Bronchial epithelial cell (primary cell): ENCODE measurements at places on chromosomes 1 and 21. TPM values are rescaled to one million over a fixed set of nuclear protein-coding genes. Genes with fewer than 3 reads are reported as not detected.

DNA sequence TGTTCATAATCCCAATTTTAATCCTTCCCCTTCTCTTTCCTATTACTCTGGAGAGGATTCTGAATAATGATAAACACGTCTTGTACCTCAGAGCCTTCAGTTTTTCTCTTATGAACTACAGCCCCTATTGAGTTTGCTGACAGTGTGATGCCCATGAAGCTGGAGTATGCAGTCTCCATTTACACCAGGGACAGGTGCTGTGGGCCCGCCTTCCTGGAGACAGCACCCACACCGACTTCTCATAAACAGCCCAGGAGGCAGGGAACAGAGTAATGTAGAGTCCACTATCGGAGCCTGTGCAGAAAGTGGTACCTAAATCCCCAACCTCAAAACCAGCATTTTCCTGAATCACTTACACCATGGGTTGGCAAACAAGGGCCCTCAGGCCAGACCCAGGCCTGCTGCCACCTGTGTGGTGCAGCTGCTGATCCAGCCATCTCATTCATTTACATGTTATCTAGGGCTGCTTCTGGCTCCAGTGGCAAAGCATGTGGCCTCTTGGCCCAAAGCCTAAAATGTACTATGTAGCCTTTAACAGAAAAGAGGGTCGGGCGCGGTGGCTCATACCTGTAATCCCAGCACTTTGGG, 95.1 kb upstream of the KRTAP19-8 start:
- DNase-seq: no peak

- DNase-seq: no peak
Observed at GRCh38 chr1:82994616-82995263, 1004.2 kb downstream of the TTLL7 start.

FCGR2B gene
- under 0.01 TPM in 1 of 2 replicates, not detected in the other for total RNA-seq

SERPINC1 gene
- total RNA-seq: not detected in 2 replicates

HHAT gene
- total RNA-seq: 2.9 and 4.0 TPM in 2 replicates
